T-helper 22 cell (primary cell): ENCODE measurements at places on chromosomes 11 and 22.

GRCh38 chr11:67666303-67666645 lies 8.1 kb downstream of the ALDH3B2 start:
- no peak for DNase-seq

- no peak for DNase-seq
Measured at GRCh38 chr22:42608823-42609361, 5.8 kb downstream of the POLDIP3 start.

DNA sequence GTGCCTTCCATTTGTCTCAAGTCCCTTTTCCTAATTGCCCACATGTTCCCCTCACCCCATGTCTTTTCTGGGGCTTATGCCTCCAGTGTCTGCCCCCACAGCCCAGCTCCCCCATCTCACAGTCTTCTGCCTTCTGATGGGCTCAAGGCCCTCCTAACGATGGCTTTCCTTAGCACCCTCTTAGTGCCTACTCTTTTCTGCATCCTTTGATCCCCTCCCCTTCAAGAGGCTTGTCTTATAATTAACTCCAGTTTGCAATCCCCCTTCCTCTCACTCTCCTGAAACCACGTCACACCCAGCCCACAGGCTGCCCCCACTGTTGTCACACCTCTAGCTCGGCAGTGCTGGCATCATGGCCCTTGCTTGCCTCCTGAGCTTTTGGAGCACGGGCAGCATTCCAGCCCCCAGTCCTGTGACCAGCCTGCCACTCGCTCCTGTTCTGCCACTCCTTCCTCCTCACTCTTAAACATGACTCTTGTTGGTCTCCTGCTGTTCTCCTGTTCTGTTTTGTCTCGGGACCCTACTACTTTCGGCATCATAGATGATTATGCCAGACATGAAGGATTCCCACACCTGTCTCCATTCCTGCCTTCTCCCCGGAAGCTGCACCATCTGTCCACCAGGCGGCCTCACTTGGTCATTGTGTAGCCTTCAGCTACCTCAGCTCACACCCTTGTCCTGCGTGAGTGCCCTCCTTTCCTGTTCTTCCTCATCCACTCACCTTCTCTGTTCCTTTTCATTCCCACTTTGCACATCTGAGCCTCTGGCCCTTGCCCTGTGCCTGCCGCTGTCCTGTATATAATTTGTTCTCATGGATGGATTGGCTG lies 26.1 kb downstream of the UBE2L3 start:
- no peak for DNase-seq

GRCh38 chr11:96290031-96290430 lies 53.0 kb downstream of the MAML2 start:
- DNase-seq = no peak

DNA sequence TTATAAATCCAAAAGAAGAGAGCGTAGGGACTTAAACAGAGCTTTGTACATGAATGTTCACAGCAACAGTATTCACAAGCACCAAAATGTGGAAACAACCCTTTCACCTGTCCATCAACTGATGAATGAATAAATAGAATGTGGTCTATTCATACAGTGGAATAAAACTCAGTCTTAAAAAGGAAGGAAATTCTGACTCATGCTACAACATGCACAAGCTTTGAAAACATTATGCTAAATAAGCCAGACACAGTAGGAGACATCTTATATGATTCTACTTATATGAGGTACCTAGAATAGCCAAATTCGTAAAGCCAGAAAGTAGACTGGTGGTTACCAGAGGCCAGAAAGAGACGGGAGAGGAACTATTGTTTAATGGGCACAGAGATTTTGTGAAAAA lies 74.3 kb downstream of the SHANK2 start:
- no peak for DNase-seq

DNA sequence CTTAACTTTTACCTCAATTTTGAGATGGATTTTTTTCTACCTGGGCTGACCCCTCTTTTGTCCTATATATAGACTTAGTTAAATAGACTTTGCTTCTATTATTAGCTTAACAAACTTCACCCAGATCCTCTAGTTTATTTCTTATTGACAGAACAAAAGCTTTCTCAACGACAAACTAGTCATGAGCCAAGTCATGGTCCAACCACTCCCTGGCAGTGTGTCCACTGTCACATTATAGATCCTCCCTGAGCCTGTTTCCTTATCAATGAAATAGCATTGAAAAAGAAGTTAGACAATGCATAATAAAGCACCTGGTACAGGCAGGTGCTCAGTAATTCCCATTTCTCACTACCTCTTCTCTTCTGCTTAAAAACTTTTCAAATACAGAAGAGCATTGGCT lies 155.1 kb downstream of the SPON1 start:
- DNase-seq = no peak

GRCh38 chr11:38256436-38256835 lies 1658.4 kb upstream of the RAG2 start:
- DNase-seq = no peak

DNA sequence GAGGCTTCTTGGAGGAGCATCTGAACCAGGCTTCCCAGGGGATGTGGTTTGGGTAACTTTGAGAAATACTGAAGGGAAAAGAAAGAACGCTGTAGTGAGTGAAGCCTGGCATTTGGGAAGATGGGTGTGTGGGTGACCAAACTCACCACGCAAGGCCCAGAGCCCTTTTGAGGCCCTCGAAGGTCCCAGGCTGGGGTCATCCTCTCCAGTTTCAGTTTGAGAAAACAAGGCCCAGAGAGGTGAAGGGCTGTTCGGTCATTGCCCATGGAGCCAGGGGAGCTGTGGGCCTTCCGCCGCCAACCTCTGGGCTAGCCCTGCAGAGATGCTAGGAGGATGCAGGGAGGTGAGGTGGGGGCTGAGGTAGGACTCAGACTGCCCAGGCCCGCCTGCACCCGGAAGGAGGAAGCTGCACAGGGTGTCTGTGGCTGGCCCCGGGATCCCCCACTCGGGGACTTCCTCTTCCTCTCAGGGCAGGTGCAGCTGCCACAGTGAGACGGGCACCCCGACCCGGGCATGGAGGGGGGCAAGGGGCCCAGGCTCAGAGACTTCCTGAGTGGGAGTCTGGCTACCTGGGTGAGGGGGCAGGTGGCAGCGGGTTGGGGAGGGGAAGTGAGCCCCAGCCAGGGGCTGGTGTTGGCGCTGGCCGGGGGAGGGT lies at the start of gene CCDC88B:
TSS of gene CCDC88B (plus strand) at position 451 of the 655 bp plus-strand sequence. CDS start at position 514, 63 bp downstream.
- peak; percentile 85 for DNase-seq

GRCh38 chr22:20457506-20458240 lies 20.0 kb upstream of the SCARF2 start:
- no peak for DNase-seq

GRCh38 chr11:131737357-131737756 lies 366.9 kb downstream of the NTM start:
- no peak for DNase-seq

DNA sequence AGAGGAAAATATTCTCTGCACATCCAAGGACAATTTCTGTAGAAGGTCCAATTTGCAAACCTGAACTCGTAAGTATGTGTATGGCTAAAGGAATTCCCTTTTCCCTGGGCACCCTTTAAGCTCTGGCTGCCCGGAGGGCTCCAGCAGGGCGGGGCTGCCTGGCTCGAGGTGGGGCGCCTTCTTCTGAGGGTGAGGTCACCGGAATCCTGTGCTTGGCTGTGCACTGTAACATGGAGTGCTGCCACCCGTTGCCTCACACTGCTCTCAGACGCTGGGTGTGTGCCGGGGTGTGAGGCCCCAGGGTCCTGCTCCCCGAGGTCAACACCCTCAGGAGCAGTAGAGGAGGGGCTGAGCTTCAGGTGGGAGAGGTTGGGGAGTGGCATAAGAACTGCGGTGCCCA lies 61.5 kb downstream of the SYN3 start:
- no peak for DNase-seq

DNA sequence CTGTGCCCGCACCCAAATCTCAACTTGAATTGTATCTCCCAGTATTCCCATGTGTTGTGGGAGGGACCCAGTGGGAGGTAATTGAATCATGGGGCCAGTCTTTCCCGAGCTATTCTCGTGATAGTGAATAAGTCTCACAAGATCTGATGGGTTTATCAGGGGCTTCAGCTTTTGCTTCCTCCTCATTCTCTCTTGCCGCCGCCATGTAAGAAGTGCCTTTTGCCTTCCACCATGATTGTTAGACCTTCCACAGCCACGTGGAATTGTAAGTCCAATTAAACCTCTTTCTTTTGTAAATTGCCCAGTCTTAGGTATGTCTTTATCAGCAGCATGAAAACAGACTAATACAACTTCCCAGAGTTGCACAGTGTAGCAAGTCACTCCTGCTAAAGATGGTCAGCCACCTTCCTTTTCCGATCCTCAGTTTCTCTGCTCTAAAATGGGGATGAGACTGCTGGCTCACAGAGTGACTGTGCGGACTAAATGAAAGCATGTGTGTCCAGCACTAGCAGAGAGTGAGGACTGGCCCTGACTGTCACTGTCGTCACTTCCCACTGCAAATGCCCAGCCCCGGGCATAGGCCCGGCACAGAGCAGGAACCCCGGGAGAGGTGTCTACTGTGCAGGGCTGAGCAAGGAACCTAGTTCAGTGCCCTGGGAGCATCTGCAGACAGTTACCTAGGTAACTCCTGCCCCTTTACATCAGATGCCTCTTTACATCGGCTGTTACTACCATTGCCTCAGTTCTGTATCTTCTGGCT lies 9.5 kb downstream of the TSKU start:
- no peak for DNase-seq

DNA sequence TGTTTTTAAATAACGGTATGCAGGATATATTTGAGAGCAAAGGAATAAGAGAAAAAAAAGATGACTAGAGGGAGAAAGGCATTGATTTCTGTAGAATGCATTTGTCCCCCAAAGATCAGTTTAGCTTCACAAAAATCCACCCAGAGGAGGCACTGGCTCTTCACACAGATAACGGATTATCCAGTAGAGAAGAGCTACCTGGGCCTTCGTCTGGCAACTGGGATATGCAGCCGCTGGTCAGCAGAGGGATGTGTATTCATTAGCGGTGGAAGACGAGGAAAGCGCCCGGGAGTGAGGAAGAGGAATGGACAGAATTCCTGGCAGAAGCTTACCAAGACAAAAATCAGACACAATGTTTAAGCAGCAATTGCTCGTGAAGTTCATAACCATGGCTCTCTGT lies 5.6 kb upstream of the WT1 start:
- DNase-seq = no peak

DNA sequence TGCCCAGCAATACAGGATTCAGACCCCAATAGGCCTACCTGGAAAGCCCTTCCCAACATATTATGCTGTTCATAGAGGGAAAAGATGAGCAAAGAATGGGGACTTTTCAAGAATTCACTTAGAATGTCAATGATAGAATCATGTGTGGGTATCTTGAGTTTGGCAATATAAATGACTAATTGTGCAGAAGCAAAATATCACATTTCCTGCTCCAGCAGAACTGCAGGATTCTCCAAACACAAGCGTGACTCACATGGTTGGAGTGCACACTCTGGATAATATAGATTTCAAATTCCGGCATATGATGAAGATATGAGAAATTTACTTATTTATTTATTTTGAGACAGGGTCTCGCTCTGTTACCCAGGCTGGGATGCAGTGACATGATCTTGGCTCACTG lies 12.5 kb upstream of the APOL5 start:
- DNase-seq = no peak

- no peak for DNase-seq
Measured at GRCh38 chr11:7257724-7258123, 6.0 kb downstream of the SYT9 start.

- DNase-seq = no peak
Measured at GRCh38 chr22:27024982-27025381, 367.6 kb downstream of the MIAT start.

DNA sequence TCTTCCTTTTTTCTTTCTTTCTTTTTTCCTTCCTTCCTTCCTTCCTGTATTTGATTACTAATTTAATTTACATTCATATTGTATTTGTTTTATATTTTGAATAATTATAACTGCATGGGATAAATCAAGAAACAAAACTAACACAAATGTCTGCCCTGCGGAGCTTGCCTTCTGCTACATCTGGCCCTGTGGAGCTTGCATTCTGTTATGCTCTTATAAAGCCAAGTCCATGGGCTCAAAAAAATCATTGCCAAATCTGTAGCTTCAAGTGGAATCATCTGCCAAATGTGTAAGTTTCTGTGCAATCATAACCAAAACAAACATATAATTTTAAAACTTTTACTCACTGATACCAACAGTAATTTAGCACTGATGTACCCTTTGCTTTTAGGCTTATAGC lies 8.0 kb upstream of the OR52J3 start:
- DNase-seq = no peak

DNA sequence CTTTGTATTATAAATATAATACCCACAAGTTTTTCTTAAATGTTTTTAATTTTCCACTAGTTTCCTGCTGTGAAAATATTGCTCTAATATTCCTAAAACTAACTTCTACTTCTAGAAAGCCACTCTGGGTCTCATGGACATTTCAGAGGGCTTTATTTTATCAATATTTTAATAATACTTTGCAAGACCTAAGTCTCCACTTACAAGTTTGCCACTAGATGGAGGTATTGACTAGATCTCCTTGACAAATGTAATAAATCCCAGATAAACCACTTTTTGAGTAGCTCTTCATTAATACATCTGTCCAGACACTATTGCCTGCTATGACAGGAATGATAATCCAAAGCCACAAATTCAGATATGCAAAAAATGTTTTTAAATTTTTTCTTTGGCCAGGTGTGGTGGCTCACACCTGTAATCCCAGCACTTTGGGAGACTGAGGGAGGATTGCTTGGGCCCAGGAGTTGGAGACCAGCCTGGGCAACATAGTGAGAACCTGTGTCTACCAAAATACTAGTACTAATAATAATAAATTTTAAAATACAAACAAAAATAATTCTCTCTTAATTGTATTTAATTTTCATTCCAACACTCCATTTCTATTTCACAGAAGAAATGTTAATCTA lies 3.5 kb upstream of the ACAT1 start:
- no peak for DNase-seq

GRCh38 chr11:14906993-14907392 lies 15.0 kb upstream of the CYP2R1 start:
- no peak for DNase-seq

GRCh38 chr11:833849-834311 lies 1.1 kb downstream of the CD151 start:
- no peak for DNase-seq

GRCh38 chr11:29452146-29452545 lies 564.7 kb downstream of the KCNA4 start:
- no peak for DNase-seq

DNA sequence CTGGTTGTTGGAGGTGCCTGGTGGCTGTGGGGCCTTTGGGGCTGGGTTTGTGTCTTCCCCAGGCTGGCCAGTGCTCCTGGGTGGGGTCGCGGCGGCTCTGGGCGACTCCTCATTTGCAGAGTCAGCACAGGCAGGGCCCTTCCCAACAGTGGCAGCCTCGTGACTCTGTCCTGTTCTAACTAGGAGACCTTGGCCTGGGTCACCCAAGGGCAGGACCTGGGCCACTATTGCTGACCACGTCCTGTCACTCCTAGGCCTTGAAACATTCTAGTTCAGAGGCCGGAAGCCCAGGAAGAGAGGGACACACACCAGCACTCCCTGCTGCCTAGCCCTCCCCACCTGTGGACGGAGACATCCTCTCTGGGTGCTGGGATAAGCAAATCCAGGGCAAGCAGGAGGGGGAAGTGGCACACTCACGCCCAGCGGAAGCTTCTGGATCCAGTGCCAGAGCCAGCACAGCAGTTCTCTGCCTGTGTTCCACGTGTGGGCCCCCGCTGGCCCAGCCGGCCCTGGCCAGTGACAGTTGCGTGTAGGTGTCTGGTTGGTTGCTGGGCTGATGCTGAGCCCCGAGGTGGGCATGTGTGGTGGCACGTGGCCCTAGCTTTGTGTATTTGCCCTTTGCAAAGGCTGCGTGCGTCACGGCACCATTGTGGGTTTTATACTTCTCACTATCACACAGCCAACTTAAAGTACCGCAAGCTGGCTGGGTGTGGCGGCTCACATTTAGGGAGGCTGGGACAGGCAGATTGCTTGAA lies 4.3 kb upstream of the CHID1 start:
- no peak for DNase-seq

GRCh38 chr22:30861131-30861530 lies 107.4 kb downstream of the MORC2 start:
- DNase-seq = no peak
